Camera-type eye (tissue), 1 donor: ENCODE measurements at places on chromosomes 4 and X. TPM values are rescaled to one million over a fixed set of nuclear protein-coding genes. Genes with fewer than 3 reads are reported as not detected.

FAM200B gene
- total RNA-seq: 81.3 TPM

CASP3 gene
- total RNA-seq: 44.5 TPM

GRPR gene
- total RNA-seq: 1.8 TPM

KIT gene
- 87.7 TPM for total RNA-seq

RPS6KA6 gene
- total RNA-seq: 19.5 TPM

RPGR gene
- 34.3 TPM for total RNA-seq

MAGED4 gene
- total RNA-seq: 77.3 TPM
